ENCODE measurements at places on chromosomes 7 and 10. TPM values are rescaled to one million over a fixed set of nuclear protein-coding genes. Genes with fewer than 3 reads are reported as not detected.

- DNase-seq: peak; percentile 14
Observed at GRCh38 chr7:42833411-42833810, 78.5 kb downstream of the C7orf25 start.

DNA sequence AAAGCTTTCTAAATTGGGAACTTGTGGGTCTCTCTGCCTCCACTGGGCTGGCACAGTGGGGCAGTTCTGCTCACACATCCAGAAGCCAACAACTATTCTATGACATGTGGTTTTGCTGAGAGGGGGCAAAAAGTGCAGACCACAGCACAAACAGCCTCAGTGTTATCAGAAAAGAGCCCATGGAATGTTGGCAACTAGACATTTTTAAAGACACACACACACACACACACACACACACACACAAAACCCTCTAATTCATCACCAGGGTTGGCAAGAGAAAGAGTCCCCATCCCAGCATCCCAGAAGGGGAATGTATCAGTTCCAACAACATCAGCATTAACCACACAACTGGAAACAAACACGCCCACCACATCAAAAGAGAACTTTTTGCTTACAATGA is 117.1 kb downstream of the FGFR2 start:
- peak; percentile 68 for DNase-seq

DNA sequence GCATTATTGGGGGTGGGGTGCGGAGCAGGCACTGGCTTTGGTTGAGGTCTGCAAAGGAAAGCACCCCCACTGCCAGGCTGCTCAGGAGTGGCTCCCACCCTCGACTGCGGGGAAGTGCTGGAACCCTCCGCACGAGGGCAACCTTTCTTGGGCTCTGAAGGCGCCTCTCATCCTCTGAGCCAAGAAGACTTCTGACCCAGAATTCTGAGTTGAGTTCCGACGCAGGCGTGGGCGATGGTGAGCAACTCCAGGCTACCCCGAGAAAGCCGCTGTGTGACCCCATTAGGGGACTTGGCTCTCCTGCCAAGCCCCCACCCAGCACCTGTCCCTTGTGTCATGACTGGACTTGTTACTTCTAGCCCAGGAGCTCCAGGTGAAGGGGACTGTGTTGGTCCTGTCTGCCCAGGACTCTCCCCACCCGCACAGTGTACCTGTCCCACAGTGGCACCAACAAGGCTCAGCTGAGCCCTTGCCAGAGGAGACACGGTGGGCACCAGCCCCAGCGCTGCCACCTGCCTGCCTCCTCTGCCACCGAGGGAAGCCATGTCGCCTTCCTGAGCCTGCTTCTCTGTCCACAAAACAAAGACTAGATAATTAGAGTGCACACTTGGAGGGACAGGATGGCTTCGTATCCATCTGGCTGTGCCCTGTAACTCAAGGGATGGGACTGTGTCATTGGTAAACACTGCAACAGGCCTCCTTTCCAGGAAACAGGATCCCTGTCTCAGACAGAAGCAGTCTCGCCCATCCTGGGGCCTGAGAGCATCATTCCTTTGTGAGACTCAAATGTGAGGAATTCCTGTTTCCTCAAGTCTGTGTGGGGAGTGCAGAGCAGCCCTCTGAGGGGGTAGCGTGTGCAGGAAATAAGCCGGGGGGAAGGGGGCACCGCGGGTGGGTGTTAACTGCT is 128.8 kb downstream of the LHPP start:
- no peak for DNase-seq

DNA sequence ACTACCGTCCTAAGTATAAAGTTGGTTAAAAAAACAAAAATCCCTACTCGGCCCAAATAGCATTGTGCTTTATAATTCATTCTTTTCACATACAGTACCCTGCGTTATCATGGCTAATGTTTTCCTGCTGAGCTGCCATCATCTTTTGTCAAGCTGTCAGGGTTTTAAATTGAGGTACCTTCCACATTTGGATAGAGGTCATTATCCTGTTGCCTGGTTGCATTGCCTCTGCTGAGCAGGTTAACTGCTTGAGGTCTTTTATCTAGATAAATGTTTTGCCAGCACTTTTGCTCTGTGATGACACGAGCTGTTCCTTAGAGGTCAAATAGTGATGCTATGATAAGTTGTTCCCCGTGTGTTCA is 94.4 kb upstream of the FZD1 start:
- peak; percentile 42 for DNase-seq

The VWDE gene
- under 0.01 TPM for total RNA-seq

The ANKRD16 gene
- 9.9 TPM for total RNA-seq

The FZD1 gene
- 12.6 TPM for total RNA-seq

The UCMA gene
- total RNA-seq: not detected
